ENCODE measurements at places on chromosomes 2 and 18.

GRCh38 chr2:183998041-183998796, 600.1 kb upstream of the ZNF804A start:
- no peak for DNase-seq

GRCh38 chr2:82089518-82089917, 1785.0 kb upstream of the LRRTM1 start:
- no peak for DNase-seq

DNA sequence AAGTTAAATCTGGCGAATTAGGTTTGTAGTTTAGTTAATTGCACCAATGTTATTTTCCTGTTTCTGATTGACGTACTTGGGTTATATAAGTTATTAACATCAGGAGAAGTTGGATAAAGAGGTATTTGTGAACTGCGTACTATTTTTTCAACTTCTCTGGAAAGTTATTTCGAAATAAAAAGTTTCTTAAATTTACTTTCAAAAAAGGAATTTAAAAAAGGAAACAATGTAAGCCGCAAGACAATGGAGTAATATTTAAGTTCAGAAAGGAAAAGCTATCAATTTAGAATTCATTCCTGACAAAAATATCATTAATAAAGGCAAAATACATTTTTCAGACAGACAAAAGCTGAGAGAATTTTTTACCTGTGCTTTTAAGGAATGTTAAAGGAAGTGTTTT, 47.7 kb downstream of the RAB10 start:
- DNase-seq = no peak

DNA sequence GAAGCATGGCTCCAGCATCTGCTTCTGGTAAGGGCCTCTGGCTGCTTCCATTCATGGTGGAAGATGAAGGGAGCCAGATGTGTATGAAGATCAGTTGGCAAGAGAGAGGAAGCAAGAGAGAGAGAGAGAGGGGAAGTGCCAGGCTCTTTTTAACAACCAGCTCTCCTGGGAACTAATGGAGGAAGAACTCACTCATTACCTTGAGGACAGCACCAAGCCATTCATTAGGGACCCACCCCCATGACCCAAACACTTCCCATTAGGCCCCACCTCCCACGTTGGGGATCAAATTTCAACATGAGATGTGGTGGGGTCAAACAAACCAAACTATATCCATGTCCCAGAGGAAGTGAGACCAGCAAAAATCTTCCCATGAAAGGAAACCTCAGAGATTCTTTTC, 124.8 kb upstream of the SIX2 start:
- no peak for DNase-seq

- DNase-seq = no peak
These were observed at the start of gene TACR1 for GRCh38 chr2:75199428-75200011. Gene TACR1 (minus strand): TSS chr2:75199520. CDS start chr2:75198934, 586 bp downstream.

- no peak for DNase-seq
These were observed 8.4 kb upstream of the ARID5A start for GRCh38 chr2:96528006-96528699.

- no peak for DNase-seq
These were observed 64.0 kb downstream of the SLC40A1 start for GRCh38 chr2:189516546-189516945.

- DNase-seq = no peak
These were observed 379.1 kb upstream of the ATP5MC3 start for GRCh38 chr2:175560521-175561169.

Measured in SHP77 treated with DMSO at 0.1 percent for 48 hours (cell line).